ENCODE measurements at places on chromosomes 16 and 17. TPM values are rescaled to one million over a fixed set of nuclear protein-coding genes. Genes with fewer than 3 reads are reported as not detected.

Gene KRTAP2-1
- total RNA-seq: not detected

Gene CIITA
- total RNA-seq: 0.20 TPM

Gene HCRT
- not detected for total RNA-seq

Gene MARVELD3
- total RNA-seq: not detected

Gene VWA3A
- not detected for total RNA-seq

Gene SLC52A1
- not detected for total RNA-seq

Gene DNAH2
- not detected for total RNA-seq

Gene MSLN
- 0.22 TPM for total RNA-seq

Gene TVP23B
- 14.6 TPM for total RNA-seq

DNA sequence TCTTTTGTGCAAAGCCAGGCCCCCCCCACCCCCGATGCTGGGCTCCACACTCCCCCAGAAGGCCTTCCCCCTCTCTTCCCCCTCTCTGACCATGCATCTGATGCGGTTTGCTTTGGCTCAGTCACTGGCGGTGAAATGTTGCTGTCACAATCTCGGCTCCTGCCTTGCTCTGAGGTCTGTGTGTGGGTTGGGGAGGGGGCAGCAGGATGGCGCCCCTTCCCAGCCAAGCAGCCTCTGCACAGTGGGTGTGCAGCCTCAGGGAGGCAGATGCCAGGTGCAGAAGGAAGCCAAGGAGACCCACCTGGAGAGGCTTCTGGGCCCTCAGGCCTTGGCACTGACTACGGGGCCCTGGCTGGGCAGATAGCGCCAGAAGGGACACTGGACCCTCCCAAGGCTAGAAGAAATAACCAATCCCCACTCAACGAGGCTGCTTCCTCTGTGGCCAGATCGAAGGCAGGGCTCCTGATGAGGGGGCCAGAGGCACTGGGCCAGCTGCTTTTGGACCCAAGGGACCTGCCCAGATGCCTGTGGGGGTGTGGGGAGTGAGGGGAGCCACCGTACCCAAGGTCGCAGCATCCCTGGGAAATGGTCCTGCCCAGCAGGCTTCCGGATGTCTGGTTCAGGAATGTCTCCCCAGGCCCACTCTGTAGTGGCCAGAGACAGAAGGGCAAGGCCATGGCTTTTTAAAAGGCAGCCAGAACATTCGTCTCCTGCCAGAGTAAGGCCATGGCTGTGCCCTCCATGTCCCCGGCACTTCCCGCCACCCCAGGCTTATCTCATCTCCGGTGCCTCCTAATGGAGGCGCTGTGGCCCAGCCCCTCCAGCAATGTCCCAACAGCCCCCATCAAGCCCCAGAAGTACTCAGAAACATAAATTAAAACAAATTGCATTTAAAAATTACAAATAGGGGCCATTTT, 43.4 kb upstream of the SLC38A10 start:
- DNase-seq: no peak
- no peak overlapping the region for H3K4me3 ChIP-seq
- H3K4me1 ChIP-seq: peaks cover 82% of the 10 kb centered on the region
- H3K27ac ChIP-seq: no peak overlapping the region
- peaks cover 12% of the 10 kb centered on the region for H3K36me3 ChIP-seq

DNA sequence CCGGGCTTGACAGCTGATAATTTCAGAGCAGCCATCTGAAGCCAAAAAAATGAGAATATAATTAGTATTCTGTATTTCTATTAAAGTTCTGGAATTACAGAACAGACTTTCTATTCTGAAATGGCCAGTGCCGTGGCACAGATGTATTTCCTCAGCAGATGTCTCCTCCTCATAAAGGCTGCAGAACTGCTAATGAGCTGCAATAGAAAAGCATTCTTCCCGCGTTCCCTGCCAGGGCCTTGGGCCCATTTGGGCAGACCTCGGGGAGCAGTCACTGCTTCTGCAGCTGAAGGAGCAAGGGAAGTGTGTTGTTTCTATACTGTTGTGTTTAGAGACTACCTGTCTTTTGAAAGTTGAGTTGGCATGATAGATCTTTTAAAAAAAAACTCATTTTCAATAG, 152.6 kb upstream of the CACNG5 start:
- no peak for DNase-seq
- no peak overlapping the region for H3K4me3 ChIP-seq

DNA sequence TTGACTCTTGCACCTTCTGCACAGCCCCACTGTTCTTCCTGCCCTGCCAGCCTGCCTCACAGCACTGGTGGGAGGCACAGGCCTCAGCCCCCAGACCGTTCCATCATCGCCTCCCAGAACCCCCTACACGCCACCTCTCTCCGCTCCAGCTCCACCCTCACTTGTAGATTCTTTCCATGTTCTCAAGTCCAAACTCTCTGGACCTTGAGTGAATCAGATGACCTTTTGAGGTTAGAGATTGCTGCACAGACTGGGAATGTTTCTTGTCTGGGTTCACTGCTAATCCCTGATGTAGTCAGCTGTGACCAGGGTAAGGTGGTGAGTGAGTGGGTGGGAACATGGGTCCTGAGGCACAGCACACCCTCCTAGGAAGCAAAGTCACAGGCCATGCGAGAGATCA, 272.4 kb downstream of the IRF8 start:
- no peak overlapping the region for H3K4me3 ChIP-seq
- no peaks in the 10 kb centered on the region for H3K4me1 ChIP-seq
- H3K36me3 ChIP-seq: no peaks in the 10 kb centered on the region
- H3K27me3 ChIP-seq: peaks cover 6% of the 10 kb centered on the region
- DNase-seq: no peak

- H3K27me3 ChIP-seq: no peaks in the 10 kb centered on the region
- peaks cover 56% of the 10 kb centered on the region for H3K4me1 ChIP-seq
- H3K27ac ChIP-seq: no peak overlapping the region
- no peaks in the 10 kb centered on the region for H3K36me3 ChIP-seq
Measured at GRCh38 chr17:29615048-29615385, 7.7 kb downstream of the CORO6 start.

GRCh38 chr16:49465661-49466528, 92.3 kb downstream of the C16orf78 start:
- H3K36me3 ChIP-seq: no peaks in the 10 kb centered on the region
- DNase-seq: no peak
- no peak overlapping the region for H3K4me3 ChIP-seq
- no peak overlapping the region for H3K27ac ChIP-seq
- H3K4me1 ChIP-seq: peaks cover 6% of the 10 kb centered on the region
- peaks cover 30% of the 10 kb centered on the region for H3K27me3 ChIP-seq

GRCh38 chr17:2011411-2012371, 13.4 kb downstream of the RTN4RL1 start:
- no peak for DNase-seq
- H3K27me3 ChIP-seq: peaks cover 45% of the 10 kb centered on the region
- H3K4me1 ChIP-seq: peaks cover 4% of the 10 kb centered on the region
- no peak overlapping the region for H3K4me3 ChIP-seq

DNA sequence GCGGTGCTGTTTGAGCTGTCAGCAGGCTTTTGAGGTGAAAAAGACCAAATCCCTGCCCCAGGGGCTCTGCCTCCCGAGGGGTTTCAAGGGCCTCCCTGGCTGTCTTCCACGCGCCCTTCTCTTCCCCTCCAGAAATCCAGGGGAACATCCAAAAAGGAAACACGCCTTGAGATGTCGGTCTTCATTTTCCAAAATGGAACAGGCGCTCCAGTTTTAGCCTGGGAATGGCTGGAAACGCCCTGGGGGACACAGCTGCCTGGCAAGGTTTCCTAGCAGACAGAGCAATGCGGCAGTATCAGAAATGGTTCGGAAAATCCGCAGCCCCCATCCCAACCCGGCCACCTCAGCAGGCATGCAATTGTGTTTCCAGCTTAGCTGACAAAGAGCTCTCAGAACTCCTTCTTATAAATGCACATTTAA, 16.6 kb upstream of the LITAF start:
- H3K27me3 ChIP-seq: no peaks in the 10 kb centered on the region
- H3K36me3 ChIP-seq: no peaks in the 10 kb centered on the region
- no peak overlapping the region for H3K27ac ChIP-seq
- no peak for DNase-seq

- H3K4me1 ChIP-seq: no peaks in the 10 kb centered on the region
- no peaks in the 10 kb centered on the region for H3K27me3 ChIP-seq
- DNase-seq: no peak
- H3K36me3 ChIP-seq: no peaks in the 10 kb centered on the region
- H3K27ac ChIP-seq: no peak overlapping the region
Measured at GRCh38 chr16:64409783-64410210, 712.1 kb downstream of the CDH11 start.

GRCh38 chr17:77602062-77602746, 356.3 kb upstream of the TNRC6C start:
- no peak overlapping the region for H3K4me3 ChIP-seq
- H3K27me3 ChIP-seq: peaks cover 81% of the 10 kb centered on the region
- no peak overlapping the region for H3K27ac ChIP-seq

- H3K4me1 ChIP-seq: peaks cover 15% of the 10 kb centered on the region
- H3K27ac ChIP-seq: no peak overlapping the region
- H3K36me3 ChIP-seq: no peaks in the 10 kb centered on the region
- no peaks in the 10 kb centered on the region for H3K27me3 ChIP-seq
Measured at GRCh38 chr17:44539673-44540072, 17.6 kb upstream of the FZD2 start.

GRCh38 chr17:40533896-40534295, 31.4 kb downstream of the CCR7 start:
- peak overlapping the region; percentile 59 for H3K27ac ChIP-seq
- H3K27me3 ChIP-seq: no peaks in the 10 kb centered on the region
- peaks cover 23% of the 10 kb centered on the region for H3K4me1 ChIP-seq
- H3K36me3 ChIP-seq: no peaks in the 10 kb centered on the region
- no peak for DNase-seq
- no peak overlapping the region for H3K4me3 ChIP-seq

DNA sequence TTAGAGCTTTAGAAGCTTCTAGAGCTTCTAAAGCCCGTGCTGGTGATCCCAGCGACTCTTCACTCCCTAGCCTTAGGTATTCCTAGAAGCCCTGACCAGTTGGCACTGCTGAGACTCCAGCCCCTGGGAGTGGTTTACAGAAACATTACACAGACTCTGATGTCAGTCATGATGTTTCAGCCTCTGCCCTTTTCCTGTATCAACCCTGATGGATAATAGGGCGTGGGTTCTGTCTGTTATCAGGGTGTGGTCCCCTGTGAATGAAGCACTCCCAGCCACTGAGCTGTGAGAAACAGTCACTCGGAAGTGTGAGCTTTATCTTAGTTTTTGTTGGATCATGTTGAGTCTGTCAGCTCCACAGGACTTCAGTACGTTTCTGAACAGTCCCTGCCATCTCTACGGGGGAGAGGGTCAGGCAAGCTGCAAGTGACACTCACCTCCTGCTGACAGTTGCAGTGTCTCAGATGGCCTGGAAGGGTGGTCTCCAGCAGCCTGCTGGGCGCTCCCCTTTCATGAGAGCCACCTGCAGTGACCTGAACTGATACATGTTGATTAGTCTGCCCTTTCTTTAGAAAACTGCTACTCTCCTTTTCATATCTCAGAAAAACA, 12.8 kb downstream of the GOSR2 start:
- peak; percentile 66 for DNase-seq
- peaks cover 99% of the 10 kb centered on the region for H3K36me3 ChIP-seq
- no peaks in the 10 kb centered on the region for H3K27me3 ChIP-seq
- H3K4me3 ChIP-seq: no peak overlapping the region
- H3K4me1 ChIP-seq: peaks cover 16% of the 10 kb centered on the region

- H3K27ac ChIP-seq: peak overlapping the region; percentile 30
- H3K4me1 ChIP-seq: peaks cover 52% of the 10 kb centered on the region
- no peaks in the 10 kb centered on the region for H3K27me3 ChIP-seq
- no peak for DNase-seq
- no peak overlapping the region for H3K4me3 ChIP-seq
Measured at GRCh38 chr16:84724606-84725309, 25.0 kb downstream of the USP10 start.

- H3K4me3 ChIP-seq: no peak overlapping the region
- no peak for DNase-seq
- H3K27ac ChIP-seq: no peak overlapping the region
- H3K36me3 ChIP-seq: no peaks in the 10 kb centered on the region
- H3K4me1 ChIP-seq: no peaks in the 10 kb centered on the region
Measured at GRCh38 chr17:15480204-15480603, 12.8 kb upstream of the CDRT4 start.

DNA sequence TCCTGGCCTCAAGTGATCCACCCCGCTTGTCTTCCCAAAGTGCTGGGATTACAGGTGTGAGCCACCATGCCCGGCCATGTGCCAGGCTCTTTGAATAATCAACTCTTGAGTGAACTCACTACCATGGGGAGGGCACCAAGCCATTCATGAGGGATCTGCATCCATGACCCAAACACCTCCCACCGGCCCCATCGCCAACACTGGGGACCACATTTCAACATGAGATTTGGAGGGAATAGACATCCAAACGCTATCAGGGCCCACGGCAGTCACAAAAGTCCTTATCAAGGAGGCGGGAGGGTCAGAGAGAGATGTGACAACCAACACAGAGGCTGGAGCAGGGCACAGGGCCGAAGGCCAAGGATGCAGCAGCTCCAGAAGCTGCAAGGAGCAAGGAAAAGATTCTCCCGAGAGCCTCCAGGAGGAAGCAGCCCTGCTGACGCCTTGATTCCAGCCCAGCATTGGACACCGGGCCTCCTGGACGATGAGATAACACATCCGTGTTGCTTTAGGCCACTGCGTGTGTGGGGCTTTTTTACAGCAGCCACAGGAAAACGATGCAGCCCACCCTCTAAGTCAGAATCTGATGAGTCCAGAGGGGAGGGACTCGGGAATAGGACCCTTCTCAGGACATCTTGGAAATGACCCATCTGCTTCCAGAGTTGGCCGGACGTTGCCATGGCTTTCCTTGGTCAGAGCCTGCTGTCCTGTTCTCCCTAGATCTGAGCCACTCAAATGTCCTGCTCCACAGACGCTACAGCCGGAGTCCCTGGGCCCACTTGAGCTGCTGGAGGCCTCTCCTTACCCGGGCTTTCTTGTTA, 47.3 kb upstream of the CMIP start:
- no peak for DNase-seq
- H3K36me3 ChIP-seq: no peaks in the 10 kb centered on the region
- H3K4me1 ChIP-seq: peaks cover 9% of the 10 kb centered on the region
- no peak overlapping the region for H3K27ac ChIP-seq
- peaks cover 8% of the 10 kb centered on the region for H3K27me3 ChIP-seq
- H3K4me3 ChIP-seq: no peak overlapping the region

- no peaks in the 10 kb centered on the region for H3K27me3 ChIP-seq
- peaks cover 13% of the 10 kb centered on the region for H3K36me3 ChIP-seq
- no peak overlapping the region for H3K27ac ChIP-seq
- H3K4me3 ChIP-seq: no peak overlapping the region
- no peaks in the 10 kb centered on the region for H3K4me1 ChIP-seq
Measured at GRCh38 chr17:16459855-16460550, 32.0 kb downstream of the LRRC75A start.

- H3K27me3 ChIP-seq: no peaks in the 10 kb centered on the region
- no peaks in the 10 kb centered on the region for H3K36me3 ChIP-seq
- no peaks in the 10 kb centered on the region for H3K4me1 ChIP-seq
- no peak for DNase-seq
- no peak overlapping the region for H3K4me3 ChIP-seq
- H3K27ac ChIP-seq: no peak overlapping the region
Measured at GRCh38 chr16:25614716-25615265, 77.0 kb upstream of the HS3ST4 start.

- DNase-seq: no peak
- no peak overlapping the region for H3K27ac ChIP-seq
- H3K4me1 ChIP-seq: peaks cover 4% of the 10 kb centered on the region
Measured at GRCh38 chr16:74841904-74842303, 67.3 kb upstream of the FA2H start.

- H3K4me3 ChIP-seq: no peak overlapping the region
- H3K36me3 ChIP-seq: peaks cover 26% of the 10 kb centered on the region
- H3K27me3 ChIP-seq: no peaks in the 10 kb centered on the region
- H3K27ac ChIP-seq: no peak overlapping the region
Measured at GRCh38 chr17:50861822-50862528, 4.2 kb downstream of the TOB1 start.
